ENCODE measurements at places on chromosomes 2 and 18.

GRCh38 chr2:215535741-215536140 lies 99.9 kb upstream of the FN1 start:
- no peak for DNase-seq

DNA sequence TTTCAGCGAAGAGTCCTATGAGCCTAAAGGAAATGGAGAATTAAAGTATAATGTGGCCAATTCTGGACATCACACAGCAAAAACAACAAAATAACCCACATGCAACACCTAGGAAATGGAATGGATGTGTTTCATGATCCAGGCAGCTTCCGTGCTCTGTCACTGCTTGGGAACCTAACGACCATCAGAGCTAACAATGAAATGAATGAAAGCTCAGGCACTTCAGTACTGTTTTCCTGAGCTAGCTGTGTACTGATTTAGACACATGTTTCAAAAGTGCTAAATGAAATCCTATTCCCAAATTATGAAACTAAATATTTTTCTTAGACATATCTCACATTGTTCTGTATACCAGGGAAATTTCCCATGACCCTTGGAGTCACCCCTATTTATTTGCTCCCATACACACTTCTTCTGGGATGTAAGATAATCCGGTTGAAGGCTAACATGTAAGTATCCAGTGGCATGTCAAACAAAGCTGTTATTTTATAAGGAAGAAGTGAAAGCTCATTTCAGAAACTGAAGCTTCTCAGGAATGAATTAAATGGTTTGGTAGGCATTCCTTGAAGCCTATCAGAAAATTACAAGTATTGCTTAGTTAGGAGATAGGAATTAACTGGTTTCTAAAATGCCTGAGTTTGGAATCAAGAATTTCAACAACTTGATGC lies 108.5 kb upstream of the RND3 start:
- DNase-seq: no peak

DNA sequence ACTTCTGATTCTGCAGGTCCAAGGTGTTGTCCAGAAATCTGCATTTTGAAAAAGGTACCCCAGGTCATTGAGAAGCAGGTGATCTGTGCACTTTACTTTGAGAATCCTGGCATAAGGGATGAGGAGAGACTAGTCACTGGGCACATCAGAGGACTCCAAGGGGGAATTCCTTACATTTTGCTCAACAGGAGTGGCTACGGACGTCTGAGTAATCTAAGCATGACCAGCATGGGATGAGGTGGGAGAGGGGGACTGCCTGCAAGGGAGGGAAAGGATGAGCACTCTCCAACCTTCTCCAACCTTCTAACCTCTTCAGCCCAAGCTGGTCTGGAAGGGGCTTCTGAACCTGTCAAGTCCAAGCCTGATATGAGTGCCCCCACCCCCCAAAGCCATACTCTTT lies 55.5 kb downstream of the MARCHF4 start:
- no peak for DNase-seq

- no peak for DNase-seq
Observed at GRCh38 chr2:175950512-175950911, 51.6 kb downstream of the LNPK start.

DNA sequence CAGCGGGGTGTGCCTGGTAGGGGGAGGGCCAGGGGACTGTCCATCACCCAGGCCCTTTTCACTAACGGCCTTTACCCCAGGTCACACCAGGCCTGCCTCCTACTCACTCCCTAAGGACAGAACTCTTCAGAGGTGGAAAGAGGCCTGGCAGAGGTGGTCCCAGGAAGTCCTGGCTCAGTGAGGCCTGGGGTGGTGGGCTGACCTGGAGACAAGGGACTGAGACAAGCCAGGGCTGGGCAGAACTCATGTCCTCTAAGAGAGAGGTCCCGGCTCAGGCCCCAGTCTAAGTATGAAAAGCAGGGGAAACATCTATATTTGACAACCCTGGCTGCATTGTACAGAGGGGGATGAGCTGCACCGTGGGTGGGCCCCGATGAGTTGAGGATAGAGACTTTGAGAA lies 65.9 kb upstream of the TEX51 start:
- DNase-seq: no peak

- no peak for DNase-seq
Observed at GRCh38 chr2:70340761-70341476, 39.1 kb upstream of the FAM136A start.

DNA sequence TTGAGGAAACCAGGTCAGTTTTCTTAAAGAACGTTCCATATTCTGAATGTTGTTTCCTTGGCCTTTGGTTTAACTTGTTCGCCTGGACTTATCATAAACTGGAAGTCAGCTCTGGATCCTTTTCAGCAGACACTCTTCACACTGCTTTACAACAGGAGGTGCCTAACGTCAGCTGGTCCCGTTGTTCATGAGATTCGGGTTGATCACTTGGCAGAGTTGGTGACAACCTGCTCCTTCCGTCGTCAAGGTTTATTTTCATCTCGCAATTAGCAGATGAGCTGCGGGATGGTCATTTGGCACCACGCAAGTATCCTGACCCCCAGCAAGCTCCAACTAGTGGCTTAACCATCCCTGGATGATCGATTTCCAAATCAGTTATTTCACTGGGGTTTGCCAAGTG lies 23.0 kb upstream of the BIN1 start:
- no peak for DNase-seq

- no peak for DNase-seq
Observed at GRCh38 chr2:121521359-121521758, 9.3 kb upstream of the RNU4ATAC start.

GRCh38 chr18:39241534-39241933 lies 1675.9 kb upstream of the CELF4 start:
- no peak for DNase-seq

GRCh38 chr2:190891372-190891771 lies 10.8 kb downstream of the GLS start:
- no peak for DNase-seq

DNA sequence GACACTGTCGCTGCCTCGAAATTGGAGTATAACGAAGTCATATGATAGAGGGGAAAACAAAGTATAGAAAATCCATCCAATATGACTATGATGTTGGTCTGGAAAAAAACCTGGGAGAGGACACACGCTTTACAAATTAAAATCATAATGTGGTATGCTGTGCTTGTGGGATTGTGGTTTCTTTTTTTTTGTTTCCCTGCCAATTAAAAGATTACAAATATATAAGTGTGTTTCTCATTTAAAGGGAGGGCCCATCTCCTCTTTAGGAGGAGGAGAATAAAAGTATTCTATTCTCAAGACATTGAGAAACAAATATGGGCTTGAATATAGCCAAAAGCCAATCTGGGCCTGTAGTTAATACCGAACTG lies 86.6 kb downstream of the EPHA4 start:
- no peak for DNase-seq

GRCh38 chr2:15298770-15299169 lies 262.4 kb downstream of the NBAS start:
- no peak for DNase-seq

DNA sequence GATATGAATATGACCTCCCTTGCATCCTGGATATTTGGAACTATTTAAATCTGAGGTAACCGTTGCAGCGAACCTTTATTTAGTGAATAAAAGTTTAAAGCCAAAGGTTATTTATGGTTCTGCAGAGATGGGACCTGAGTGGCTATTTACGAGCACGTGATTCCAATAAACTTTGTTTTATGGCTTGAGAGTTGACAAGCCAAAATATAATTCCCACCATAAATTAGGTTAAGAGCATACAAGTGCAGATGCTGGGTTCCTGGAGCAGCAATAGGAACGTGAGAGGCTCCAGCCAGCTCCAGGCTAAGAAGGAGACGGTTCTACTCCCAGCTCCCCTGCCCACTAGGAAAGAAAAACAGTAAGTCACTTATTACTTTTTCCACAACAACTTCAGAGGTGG lies 5.2 kb upstream of the HOXD4 start:
- no peak for DNase-seq

DNA sequence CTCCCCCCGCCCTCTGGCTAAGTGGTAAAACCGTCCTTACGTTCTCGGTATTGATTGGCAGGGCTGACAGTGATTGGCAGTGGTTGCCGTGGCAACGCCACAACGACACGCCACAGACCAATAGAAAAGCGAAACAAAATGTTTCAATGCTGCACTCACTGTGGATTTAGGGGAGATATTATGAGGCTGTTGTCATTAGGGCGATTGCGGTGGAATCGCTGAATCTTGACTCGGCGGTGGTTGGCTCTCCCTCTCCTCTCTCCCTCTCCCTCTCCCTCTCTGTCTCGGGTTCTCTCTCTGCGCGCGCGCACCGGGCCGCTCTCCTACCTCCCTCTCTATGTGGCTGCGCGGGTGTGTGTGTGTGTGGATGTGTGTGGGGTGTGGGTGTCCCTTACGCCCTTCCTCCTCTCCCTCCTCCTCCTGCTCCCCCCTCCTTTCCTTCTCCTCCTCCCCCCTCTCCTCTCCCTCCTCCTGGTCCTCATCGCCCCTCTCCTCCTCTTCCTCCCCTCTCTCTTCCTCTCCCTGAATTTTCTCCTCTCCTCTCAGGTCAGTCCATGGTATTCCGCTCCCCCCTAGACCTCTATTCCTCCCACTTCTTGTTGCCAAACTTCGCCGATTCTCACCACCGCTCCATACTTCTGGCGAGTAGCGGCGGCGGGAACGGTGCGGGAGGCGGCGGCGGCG lies at the start of gene SIX3:
Gene SIX3 (plus strand): TSS at position 152 of the 684 bp plus-strand sequence. CDS start 403 bp downstream, at position 555.
- no peak for DNase-seq

GRCh38 chr2:18924886-18925285 lies 335.5 kb upstream of the NT5C1B start:
- DNase-seq: no peak

GRCh38 chr18:80200932-80201672 lies 46.2 kb downstream of the PARD6G start:
- no peak for DNase-seq

GRCh38 chr2:108288534-108289106 lies at the start of gene SULT1C2:
TSS of gene SULT1C2 (plus strand) at chr2:108288895. CDS start at chr2:108293668, 4,773 bp downstream.
- no peak for DNase-seq

All from stimulated activated CD8-positive, alpha-beta memory T cell treated with anti-CD3 and anti-CD28 coated beads, Interleukin-4, amount 100 ng/mL, for 4 hours (primary cell).